ENCODE measurements at places on chromosomes 13 and 19. TPM values are rescaled to one million over a fixed set of nuclear protein-coding genes. Genes with fewer than 3 reads are reported as not detected.
A peak's percentile ranks its signal among the peaks of the same experiment; 100 is the strongest.

ASPDH gene
- total RNA-seq = not detected

AP1M2 gene
- 127 TPM for total RNA-seq

OR7D2 gene
- total RNA-seq = not detected

DNA sequence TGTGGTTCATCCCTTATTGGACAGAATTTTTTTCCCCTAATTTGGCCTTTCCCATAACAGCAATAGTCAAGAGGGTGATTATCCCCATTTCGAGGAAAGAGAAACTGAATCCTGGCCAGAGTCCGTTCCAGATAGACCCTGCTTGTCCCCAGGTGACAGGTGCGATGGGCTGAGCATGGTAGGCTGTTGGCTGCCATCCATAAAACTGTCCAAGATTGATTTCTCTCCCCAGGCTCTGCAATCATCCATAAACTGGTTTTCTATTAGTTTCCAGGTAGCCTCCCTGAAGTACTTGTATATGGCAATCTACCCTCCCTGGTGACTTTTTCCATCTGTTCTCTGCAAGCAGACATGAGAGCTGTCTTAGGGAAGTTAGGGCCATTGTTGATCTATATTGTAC lies 25.4 kb downstream of the SERP2 start:
- no peak for DNase-seq

GRCh38 chr13:88651531-88651930 lies 980.4 kb downstream of the SLITRK5 start:
- no peak for DNase-seq

DNA sequence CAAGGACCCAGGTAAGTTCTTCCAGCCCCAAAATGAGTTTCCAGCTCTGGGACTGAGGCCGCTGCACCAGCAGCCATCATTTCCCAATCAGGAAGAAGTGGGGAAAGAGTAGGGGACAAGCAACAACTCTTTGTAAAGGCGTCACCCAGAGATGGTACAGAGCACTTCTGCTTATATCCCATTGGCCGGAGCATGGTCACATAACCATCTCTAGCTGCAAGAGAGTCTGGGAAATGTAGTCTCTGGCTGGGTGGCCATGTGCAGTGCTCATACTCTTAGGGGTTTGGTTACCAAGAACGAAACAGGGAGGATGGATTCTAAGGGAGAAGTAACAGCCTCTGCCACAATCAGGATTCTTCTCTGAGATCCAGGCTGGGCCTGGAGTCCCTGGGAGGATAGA lies 26.3 kb downstream of the CKM start:
- no peak for DNase-seq

DNA sequence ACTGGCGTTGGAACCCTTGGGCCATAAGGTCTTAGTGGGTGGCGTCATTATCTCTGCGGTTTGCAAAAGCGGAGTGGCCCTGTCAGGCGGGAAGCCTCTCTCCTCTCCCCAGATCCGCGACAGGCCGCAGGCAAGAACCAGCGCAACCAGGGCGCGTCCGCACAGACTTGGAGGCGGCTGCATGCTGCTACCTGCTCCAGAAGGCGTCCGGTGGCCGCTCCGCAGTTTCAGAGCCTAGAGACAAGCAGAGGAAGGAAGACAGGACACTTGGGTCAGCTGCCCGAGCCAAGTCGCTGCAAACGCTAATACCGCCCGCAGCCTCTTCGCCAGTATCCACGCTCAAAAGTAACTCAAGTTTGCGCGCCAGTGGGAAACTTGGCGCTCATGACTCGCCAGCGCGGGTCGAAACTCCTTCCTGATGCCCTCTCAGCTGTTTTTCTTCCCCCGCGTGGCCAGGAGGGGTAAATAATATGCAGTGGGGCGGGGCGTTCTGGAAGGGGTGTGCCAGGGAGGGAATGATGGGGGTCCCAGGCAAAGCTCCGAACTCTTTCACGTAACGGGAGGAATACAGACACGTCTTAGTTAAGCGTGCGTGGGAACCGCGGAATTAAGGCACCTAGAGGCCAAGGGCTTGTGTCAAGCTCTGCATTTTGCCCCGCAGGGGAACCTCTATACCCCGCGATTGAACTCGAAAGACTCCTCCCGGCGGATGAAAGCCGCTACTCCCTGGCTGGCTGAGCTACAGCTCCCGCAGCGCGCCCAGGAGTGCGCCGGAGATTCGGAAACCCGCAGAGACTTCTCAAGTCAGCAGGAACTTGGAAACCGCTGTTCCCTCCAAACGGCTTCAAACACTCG lies at the start of gene EDNRB:
EDNRB (minus strand) TSS at position 441 of the 855 bp plus-strand sequence; CDS start at position 183, 258 bp downstream.
- DNase-seq = peak; percentile 65

DNA sequence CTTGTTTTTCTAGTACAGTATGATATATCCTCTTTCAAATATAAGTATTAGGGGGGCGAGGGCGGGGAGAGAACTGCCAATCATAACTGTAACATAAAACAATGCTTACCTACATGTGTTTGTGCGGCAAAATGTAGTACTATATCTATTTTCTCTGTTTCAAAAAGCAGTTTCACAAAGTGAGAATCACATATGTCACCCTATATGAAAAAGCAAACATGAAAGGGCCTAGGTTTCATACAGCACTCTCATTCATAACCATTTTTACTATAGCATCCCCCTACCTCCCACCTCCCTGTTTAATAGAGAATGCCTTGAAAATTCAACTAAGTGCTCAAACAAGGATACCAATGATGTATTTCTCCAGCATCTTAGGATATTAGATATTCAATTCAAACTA lies 5.2 kb downstream of the TGDS start:
- no peak for DNase-seq

GRCh38 chr19:35076657-35077056 lies 35.1 kb downstream of the HPN start:
- DNase-seq = no peak

- no peak for DNase-seq
Measured at GRCh38 chr13:106407338-106407737, 128.1 kb downstream of the EFNB2 start.

DNA sequence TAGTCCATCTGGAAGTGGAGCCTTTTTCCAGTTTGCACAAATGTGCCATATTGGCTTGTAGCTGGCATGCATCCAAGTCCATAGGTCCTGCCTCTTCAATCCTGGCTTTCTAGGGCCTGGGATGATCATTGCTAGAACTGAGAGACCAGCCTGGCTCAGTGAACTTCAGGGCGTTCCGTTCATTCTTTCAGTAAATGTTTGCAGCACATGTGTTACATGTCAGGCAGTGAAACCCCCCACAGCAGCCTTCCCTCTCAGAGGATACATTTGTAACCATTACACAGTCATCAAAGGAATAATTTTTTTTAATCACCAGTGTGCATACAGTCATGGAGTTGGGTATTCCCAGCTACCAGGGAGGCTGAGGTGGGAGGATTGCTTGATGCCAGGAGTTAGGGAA lies 9.7 kb downstream of the FUT2 start:
- DNase-seq = no peak

GRCh38 chr19:47075179-47075810 lies 26.9 kb upstream of the TMEM160 start:
- no peak for DNase-seq
